Caco-2 (cell line): ENCODE measurements at places on chromosomes 16 and 17.

GRCh38 chr16:85689285-85689949, 663 bp upstream of the GINS2 start:
- DNase-seq, result peak; percentile 80

DNA sequence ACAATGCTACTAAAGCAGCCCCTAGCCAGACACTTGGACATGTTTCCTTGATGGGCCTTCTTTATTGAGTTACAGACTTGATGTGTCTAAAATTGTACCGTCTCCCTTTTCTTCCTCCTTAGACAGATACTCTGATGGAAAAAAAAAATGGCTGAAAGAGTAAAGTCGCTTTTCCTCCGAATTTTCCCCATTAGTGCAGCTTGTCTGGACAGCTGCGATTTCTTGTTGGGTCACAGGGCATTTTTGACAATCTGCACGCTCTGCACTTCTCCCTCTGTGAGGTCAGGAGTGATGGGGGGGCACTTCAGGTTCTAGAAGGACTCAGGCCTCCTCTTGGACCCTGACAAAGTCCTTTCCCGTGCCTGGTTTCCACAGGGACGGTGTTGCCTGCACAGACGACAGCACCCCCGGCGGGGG, 968 bp upstream of the PRKAR1A start:
- no peak for DNase-seq

DNA sequence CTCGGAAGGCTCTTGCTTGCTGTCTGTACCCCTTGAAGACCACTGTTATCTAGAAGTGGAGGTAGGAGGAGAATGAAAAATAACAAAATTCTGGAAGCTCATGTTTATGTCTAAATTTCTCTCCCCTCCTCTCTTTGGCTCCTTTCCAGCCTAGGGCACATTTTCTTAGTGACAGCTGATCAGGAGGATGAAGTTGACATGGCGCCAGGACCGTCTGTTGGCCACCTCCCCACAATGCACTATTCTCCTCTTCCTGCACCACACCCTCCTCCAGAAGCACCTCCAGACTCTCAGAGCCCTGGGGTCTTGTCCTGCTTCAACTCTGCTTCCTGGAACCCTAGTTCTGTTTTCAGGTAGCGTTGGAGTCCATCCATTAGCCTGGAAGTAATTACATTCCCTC, 25.5 kb upstream of the SSTR2 start:
- DNase-seq, result no peak

DNA sequence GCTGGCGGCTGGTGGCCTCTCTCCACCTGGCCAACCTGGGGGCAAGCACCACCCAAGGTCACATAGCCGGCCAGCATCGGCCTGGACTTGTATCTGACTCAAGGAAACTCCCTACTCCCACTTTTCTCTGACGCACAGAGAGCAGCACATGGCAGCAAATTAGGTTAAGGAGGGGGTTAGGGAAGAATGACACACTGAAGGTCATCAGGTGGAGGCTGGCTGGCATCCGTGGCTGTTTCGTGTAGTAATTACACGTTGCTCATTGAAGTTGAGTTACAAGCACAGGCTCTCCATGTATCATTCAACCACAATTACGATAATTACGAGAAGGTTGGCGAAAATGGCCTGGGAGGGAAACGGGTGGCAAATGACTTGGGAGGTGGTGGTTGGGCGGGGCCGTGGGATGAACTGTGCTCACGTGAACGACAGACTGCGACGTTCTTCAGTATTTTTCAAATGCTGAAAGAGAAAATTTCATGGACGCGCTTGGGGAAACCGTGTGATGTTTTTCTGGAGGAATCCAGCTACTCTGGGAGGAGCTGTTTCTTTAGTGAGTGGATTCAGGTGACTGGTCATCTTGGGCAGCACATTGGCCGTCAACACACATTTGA, 4.0 kb upstream of the METRNL start:
- DNase-seq, result no peak

GRCh38 chr16:9429646-9430330, 338.3 kb downstream of the HAPSTR1 start:
- DNase-seq, result no peak

DNA sequence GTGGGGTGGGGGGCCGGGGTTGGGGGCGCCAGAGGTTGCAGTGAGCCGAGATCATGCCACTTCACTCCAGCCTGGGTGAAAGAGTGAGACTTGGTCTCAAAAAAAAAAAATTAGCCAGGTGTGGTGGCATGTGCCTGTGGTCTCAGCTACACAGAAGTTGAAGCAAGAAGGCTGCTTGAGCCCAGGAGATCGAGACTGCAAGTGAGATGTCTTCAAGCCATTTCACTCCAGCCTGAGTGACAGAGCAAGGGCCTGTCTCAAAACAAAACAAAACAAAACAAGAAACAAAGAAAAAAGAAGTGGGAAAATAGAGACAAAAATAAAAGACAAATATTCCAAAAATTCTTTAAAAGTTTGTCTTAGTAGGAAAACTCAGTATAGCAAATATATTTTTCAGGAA, 135.1 kb upstream of the CORO6 start:
- DNase-seq, result no peak

DNA sequence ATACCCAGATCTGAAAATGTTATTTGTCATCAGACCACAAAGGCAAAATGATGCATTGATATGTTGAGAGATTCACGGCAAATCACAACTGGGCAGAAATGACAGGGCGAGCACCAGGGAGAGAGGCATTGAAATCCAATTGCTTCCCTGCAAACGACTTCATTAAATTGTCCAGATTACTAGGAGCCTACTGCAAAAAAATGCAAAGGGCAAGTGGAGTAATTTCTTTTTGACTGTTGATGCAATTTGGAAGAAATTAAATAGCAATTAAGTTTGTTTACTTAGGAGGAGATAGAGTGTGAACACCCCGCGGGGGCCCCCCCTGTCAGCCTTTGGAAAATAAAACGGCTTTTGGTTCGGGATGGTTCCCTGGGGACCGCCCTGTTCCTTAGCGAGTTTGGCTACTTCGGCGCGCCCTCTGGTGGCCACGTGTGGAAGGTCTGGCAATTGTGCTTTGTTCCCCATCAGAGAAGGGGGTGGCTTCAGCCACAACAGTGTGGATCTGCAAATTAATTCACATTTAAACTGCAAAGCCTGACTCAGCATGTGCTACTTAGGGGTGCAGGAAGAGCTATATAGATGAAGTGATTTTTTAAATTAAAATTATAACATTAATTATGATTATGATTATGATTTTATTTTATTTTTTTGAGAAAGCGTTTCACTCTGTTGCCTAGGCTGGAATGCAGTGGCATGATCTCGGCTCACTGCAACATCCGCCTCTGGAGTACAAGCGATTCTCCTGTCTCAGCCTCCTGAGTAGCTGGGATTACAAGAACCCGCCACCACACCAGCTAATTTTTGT, 14.5 kb upstream of the TMC7 start:
- DNase-seq, result peak; percentile 84

DNA sequence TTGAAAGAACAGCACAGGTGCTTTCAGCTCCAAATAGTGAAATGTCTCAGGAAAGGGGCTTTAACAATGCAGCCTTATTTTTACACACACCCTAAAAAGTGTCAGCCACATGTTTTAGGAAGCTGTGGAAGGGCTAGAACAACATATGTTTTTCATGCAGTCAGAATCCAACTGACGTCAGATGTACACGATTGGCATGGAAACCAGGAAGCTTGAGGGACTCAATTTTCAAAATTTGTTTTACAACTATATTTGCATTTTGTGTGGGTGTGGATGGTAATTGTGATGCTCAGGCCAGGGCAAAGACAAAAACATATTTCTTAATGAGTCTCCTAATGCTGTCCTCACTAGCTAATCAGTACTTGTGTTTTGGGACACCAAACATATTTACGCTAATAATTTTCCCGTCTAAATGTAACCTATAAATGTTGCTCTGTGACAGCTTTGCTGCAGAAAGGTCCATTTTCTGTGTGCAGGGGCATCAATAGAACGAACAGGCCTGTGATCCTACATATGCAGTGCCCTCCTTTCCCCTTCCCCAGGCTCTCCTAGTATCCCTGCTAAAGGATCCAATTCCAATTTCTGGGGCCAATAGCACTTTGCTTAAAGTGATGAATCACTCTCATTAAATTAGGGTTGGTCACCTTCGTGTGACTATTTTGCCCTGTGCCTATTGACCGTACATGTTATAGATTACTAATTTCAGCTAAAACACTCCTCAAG, 434.0 kb upstream of the CDH5 start:
- no peak for DNase-seq

GRCh38 chr17:9880582-9880999, 24.5 kb downstream of the RCVRN start:
- no peak for DNase-seq

DNA sequence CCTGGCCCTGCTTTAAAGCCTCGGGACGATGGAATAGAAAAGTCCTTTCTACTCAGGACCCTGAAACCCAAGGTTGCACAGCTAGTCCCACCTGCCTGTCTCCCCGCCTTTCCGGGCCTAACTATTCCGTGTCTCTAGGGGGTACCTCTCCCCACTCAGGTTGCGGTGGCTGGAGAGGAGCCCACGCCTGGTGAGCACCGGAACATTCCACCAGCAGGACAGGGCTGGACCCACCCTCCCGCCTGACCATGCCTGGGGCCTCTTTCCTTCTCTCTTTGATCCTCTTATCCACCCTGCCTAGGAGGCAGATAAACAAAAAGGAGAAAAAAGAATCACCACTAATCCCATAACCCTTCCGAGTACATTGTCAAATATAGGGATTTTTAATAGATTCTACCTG, 10.9 kb downstream of the LLGL2 start:
- peak; percentile 70 for DNase-seq

- no peak for DNase-seq
These were observed 348.7 kb upstream of the TNRC6C start for GRCh38 chr17:77609553-77610517.

GRCh38 chr16:77853161-77853560, 64.8 kb downstream of the VAT1L start:
- no peak for DNase-seq

- DNase-seq, result peak; percentile 74
These were observed 4.4 kb upstream of the ARMC7 start for GRCh38 chr17:75105126-75106080.

DNA sequence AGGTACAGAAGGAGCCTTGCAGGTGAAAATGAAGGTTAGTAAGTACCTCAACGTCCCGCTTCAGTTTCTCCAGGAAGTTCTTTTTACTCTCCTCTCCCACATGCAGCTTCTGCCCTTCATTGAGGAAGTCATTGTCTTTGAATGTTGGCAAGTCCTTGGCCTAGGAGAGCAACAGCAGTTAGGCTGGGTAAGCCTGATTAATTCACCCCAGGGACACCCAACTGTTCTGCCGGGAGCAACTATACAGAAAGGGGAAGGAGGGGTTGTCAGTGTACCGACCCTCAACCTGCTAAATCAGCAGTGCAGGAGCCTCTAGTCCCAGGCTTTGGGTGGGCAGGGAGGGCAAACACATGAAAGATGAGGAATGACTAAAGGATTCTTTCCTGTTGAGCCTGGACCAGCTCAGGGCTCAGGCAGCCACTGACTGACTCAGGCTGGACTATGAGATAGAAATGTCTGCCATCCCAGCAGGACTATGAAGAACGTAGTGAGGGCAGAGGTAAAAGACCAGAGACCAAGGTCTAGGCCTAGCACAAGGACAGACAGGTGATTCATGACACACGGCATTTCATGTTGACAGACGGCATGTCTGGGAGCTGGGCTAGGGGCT, 21.6 kb downstream of the PIP4K2B start:
- no peak for DNase-seq

GRCh38 chr16:55467898-55468297, 11.1 kb upstream of the MMP2 start:
- DNase-seq, result no peak

GRCh38 chr16:88784074-88784855, 755 bp downstream of the PIEZO1 start:
- peak; percentile 78 for DNase-seq

- no peak for DNase-seq
These were observed 12.2 kb downstream of the GAN start for GRCh38 chr16:81327011-81327410.

DNA sequence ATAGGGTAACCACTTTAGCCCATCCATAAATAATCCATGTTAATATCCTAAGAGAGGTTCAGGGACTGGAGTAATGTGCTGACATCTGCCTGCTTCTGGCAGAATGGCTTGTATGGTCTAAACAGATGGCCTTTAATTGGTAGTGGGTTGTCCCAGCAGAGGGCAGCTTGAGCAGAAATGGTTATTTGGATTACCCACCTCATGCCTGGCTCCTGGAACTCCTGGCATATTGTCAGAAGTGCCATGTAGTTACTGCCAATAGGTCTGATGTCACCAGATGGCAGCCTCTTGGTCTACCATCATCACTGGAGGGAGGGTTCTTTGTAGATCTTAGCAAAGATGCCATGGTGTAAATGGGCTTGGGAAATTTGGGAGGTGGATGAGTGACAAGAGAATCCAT, 157.5 kb upstream of the SOX9 start:
- DNase-seq, result no peak

GRCh38 chr17:80980397-80981061, 11.1 kb upstream of the CHMP6 start:
- no peak for DNase-seq

- DNase-seq, result no peak
These were observed 40.0 kb downstream of the LGALS9 start for GRCh38 chr17:27670791-27671590.

GRCh38 chr17:32458371-32458770, 14.1 kb downstream of the PSMD11 start:
- no peak for DNase-seq

DNA sequence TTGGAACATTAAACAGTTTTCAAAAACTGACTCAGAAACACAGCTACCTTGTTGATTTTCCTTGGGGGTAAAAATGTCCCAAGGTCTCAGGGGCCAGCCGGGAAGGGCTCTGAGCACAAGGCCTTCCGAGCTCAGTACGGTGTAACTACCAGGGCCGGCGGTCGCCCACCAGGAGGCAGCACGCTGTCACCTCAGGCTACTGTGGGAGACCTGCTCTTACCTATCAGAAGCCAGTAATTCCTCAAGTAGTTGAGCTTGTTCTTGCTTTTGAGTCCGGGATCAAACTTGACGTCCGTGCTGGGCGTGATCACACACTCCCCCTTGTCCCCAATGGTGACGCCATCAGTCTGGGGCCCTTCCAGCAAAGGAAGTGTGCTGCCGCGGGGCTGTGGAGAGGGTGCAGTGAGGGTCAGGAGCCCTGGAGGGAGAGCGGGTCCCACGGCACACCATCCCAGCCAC, 43.4 kb upstream of the ICAM2 start:
- peak; percentile 81 for DNase-seq

GRCh38 chr16:72172105-72173034, at the start of gene PMFBP1:
Gene PMFBP1, minus strand, starts transcription at chr16:72172155. Its CDS starts 947 bp downstream, at chr16:72171208.
- DNase-seq, result peak; percentile 17
